ENCODE measurements at places on chromosomes 3 and 15.
A peak's percentile ranks its signal among the peaks of the same experiment; 100 is the strongest.

GRCh38 chr15:57445872-57446271 is 69.6 kb downstream of the CGNL1 start:
- DNase-seq = no peak

DNA sequence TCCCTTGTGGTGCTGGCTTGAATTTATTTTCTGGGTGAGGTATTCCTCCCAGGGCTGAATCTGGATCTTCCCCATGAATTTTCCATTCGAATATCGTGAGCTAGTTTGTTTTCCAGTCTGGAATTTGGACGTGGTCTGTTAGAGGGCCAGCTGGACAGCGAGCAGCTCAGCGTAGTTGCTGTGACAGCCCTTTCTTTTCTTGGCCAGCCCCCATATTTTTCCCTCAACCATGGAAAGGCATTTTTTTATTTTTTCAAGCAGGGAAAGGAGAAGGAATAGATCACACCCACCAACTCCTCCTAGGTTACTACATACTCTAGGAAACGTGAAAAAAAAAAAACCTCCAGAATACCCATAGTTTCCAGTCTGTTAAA is 152.0 kb downstream of the KLHL25 start:
- no peak for DNase-seq

- DNase-seq = no peak
These were observed 10.7 kb downstream of the SCG5 start for GRCh38 chr15:32652178-32652577.

- DNase-seq = no peak
These were observed 5.1 kb downstream of the GPR176 start for GRCh38 chr15:39914977-39915376.

DNA sequence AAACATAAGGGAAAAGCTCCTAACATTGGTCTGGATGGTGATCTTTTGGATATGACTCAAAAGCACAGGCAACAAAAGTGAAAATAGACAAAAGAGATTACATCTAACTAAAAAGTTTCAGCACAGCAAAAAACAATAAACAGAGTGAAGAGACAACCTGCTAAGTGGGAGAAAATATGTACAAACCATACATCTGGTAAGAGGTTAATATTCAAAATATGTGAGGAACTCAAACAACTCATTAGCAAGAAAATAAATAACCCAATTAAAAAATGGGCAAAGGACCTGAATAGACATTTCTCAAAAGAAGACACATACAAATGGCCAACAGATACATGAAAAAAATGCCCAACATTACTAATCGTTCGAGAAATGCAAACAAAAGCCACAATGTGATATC is 19.0 kb upstream of the NR1I2 start:
- DNase-seq = no peak

- no peak for DNase-seq
These were observed 24.2 kb downstream of the DENND4A start for GRCh38 chr15:65767895-65768294.

DNA sequence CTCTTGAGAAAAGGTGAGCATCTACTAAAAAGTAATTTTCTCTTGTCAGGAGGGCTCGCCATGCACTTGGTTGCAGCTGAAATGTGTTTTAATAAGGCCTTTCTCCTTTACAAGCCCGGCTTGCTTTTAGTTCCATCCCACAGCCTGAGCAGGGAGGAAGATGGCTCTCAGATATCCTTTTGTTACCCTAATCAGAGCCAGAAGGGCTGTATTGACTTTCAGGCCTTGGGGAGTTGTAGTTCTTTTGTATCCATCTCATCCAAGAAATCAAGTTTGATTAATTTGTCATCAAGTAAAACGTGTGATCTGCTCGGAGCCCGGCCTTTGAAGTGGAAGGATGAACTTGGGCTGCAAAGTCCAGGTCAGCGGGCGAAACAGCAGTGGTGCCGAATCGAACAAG is 52.9 kb downstream of the EIF4E3 start:
- no peak for DNase-seq

DNA sequence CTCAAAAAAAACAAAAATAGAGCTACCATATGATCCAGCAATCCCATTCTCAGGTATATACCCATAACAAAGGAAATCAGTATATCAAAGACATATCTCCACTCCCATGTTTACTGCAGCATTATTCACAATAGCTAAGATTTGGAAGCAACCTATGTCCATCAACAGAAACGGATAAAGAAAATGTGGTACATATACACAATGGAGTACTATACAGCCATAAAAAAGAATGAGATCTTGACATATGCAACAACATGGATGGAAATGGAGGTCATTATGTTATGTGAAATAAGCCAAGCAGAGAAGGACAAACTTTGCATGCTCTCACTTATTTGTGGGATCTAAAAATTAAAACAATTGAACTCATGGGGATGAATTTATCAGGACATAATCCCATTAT is 19.6 kb downstream of the PEAK1 start:
- no peak for DNase-seq

DNA sequence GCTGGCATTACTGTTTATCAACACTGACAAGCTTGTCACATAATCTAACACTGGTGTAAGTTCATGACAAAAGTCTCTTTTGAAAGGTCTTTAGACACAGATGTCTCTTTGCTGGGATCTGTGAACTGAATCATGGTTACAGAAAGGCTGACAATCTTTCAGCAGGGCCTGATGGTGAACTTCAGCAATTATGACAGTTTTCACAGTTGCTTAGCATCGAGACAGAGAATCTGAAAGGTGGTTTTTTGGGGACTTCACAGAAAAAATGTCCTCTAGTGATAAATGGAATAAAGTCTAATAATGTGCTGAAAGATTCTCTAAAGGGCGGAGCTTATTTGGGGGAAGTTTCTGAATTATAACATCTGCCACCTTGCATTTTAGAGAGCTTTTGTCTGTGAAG is 32.3 kb downstream of the CLDN1 start:
- no peak for DNase-seq

- DNase-seq = peak; percentile 55
These were observed 92.7 kb upstream of the PLXND1 start for GRCh38 chr3:129699199-129699598.

DNA sequence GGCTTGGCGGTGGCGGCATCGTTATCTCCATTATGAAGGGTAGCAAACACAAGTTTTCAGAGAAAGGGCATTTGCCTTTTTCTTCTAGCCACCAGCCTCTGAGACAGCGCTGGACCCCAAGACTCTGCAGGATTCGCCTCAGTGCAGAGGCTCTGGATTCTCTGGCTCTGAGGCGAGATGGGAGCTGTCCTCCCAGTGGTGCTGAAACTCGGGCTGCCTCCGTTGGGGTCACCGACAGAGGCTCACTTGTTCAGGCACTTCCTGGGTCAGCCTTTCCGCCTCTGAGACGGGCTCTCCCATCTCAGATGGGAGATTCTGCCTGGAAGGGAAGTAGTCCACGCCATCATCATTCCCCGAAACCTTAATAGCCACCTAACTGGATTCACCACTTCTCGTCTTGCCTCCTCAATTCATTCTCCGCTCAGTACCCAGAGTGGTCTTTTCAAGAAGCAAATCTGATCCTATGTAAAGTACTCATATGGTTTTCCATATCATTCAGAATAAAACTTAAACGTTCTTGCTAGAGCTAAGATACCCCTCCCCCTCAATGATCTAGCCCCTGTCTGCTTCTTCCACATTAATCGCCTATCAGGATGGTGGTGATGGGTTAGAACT is 76.9 kb downstream of the RHCG start:
- no peak for DNase-seq

DNA sequence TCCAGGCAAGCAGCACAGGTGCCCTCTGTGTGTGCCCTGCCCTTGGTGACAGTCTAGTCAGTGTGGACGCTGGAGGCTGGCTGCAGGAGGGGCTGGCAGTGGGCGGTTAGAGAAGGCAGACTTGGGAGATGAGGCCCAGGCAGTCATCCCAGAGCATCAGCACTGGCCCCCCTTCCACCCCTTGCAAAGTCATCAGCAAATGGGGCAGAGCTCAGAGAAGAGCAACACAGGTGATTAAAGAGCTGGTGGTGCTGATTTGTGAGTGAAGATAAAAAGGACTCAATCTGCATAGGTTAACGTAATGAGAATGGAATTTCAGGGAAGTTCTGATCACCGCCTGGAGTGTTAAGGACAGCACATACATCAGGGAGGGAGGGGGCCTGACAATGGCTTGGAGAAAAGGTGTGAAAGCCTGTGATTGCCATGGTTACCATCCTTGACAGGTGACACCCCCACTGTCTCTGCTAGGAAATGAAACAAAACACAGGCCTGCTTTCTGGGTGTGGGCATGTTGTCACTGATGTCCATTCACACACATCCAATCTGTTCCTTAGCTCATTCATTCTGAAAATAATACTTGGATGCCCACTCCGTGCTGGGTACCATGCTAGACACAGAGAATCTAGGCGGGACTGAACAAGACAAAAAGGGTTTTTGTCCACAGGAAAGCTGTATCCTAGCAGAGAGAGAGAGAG is 269.6 kb upstream of the ST8SIA2 start:
- no peak for DNase-seq

GRCh38 chr3:47888986-47889757 is 86.2 kb downstream of the DHX30 start:
- no peak for DNase-seq

GRCh38 chr15:70031261-70031660 is 66.5 kb downstream of the TLE3 start:
- no peak for DNase-seq

GRCh38 chr3:35899245-35899644 is 259.9 kb downstream of the ARPP21 start:
- DNase-seq = no peak

GRCh38 chr3:27885641-27886040 is 163.5 kb upstream of the EOMES start:
- DNase-seq = no peak

GRCh38 chr3:62602129-62602770 is 228.9 kb upstream of the FEZF2 start:
- no peak for DNase-seq

GRCh38 chr3:18809640-18810305 is 338.5 kb upstream of the KCNH8 start:
- DNase-seq = no peak

GRCh38 chr3:95971573-95971972 is 842.8 kb upstream of the EPHA6 start:
- DNase-seq = no peak

DNA sequence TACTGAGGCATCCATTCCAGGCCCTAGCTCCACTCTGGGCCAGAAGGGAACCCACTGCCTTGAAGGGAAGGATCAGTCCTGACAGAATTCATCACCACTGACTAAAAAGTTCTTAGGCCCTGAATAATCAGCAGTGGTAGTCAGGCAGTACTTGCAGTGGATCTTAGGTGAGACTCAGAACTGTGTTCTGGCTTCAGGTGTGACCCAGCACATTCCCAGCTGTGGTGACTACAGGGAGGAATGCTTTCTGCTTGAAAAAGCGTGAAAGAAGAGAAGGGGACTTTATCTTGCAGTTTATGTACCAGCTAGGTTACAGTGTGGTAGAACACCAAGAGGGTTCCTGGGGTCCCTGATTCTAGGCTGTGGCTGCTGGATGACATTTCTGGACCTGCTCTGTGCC is 24.9 kb upstream of the AADACL2 start:
- DNase-seq = no peak

DNA sequence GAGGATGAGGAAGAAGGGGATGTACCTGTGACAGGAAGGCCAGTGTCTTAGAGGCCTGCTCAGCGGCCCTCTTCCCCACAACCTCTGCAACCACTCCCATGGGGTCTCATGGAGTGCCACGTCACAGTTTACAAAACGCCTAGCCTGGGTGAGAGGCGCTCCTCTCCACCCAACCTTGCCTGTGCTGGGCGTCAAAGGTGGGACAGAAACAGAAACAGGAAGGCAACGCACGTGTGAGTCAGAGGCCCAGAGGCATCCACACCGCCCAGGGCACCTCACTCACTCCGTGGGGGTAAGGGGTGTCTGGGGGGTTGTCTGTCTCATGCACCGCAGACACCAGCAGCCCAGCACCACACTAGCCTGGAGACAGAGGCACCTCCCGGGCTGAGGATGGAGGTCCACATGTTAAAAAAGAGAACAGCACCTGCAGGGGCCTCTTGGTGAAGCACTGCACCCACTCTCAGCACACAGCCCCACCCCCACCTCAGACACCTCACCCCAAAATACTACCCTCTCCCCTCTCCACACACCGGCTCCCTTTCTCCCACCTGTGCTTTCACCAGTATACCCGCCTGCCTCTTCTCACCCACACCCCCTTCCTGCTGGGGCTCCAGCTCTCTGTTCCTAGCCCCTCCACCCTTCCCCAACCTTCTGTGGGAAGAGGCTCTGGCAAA is 4.7 kb upstream of the CALML4 start:
- no peak for DNase-seq

DNA sequence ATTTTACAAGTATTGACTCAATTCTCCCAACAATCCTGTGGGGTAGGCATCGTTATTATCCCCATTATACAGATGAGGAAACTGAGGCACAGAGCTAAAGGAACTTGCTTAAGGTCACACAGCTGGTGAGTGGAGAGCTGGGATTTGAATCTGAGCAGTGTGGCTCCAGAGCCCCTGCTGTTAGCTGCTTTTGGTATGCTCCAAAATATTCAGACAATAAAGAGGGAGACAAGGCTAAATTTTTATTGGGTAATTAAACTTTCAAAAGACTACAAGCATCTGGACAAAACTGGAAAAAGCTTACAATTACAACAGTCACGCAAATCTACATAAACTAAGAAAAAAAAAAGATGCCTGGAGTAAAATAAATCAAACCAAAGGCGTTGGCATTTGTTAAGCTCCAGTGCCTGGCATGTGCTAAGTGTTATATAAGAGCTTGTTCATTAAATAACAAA is 27.7 kb downstream of the CCDC13 start:
- no peak for DNase-seq

GRCh38 chr3:195815169-195815771 is 3.5 kb upstream of the MUC4 start:
- no peak for DNase-seq

GRCh38 chr3:77913524-77914174 is 873.8 kb downstream of the ROBO2 start:
- DNase-seq = no peak

GRCh38 chr3:10949197-10949596 is 43.4 kb upstream of the SLC6A1 start:
- no peak for DNase-seq

DNA sequence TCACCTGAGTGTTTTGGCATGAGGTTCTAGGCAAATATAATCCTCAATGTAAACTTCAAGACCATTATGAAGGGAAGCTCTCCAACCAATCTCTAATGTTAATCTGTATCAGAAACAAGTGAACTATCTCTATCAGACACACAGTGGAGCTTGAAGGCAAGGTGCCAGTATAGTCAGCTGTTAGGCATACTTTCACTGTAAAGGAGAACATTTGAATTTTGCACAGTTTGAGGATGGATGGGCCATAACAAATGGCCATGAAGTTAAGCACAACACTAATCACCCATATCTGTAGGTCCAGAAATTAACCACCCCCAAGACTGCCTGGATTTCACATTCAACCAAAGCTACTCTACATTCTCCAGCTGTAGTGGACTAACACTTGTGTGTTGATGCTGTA is 69.1 kb upstream of the LMOD3 start:
- no peak for DNase-seq

GRCh38 chr3:144032531-144033239 is 61.1 kb downstream of the DIPK2A start:
- DNase-seq = no peak

GRCh38 chr3:39126532-39127071 is 19.1 kb downstream of the TTC21A start:
- DNase-seq = peak; percentile 48

GRCh38 chr3:11508346-11509172 is 135.2 kb downstream of the VGLL4 start:
- no peak for DNase-seq

GRCh38 chr3:56879436-56880215 is 77.9 kb upstream of the ARHGEF3 start:
- DNase-seq = no peak

- no peak for DNase-seq
These were observed 3.8 kb downstream of the NRROS start for GRCh38 chr3:196643201-196643749.

GRCh38 chr3:172229462-172229861 is 190.1 kb downstream of the FNDC3B start:
- DNase-seq = no peak
